ENCODE measurements at places on chromosomes 7 and 10.

- no peak for DNase-seq
Measured at GRCh38 chr10:34119456-34119855, 695.6 kb downstream of the PARD3 start.

DNA sequence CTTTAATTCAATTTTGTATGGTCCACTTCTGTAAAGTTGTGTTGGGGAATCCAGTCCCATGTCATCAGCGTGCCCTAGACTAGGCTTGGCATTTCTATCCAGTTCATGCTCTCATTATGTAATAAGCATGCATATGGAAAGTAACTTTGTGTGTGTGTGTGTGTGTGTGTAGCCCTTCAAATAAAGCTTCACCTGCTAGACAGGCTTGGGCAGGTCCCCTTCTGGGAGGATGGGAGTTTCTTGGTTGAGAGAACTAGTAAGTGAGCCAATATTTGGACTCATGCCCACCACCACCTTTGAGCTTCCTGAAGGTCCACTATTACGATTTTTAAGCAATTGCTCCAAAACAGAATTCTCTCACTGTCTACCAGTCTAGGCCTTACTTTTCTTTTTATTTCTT, 6.9 kb downstream of the BZW2 start:
- DNase-seq = no peak

DNA sequence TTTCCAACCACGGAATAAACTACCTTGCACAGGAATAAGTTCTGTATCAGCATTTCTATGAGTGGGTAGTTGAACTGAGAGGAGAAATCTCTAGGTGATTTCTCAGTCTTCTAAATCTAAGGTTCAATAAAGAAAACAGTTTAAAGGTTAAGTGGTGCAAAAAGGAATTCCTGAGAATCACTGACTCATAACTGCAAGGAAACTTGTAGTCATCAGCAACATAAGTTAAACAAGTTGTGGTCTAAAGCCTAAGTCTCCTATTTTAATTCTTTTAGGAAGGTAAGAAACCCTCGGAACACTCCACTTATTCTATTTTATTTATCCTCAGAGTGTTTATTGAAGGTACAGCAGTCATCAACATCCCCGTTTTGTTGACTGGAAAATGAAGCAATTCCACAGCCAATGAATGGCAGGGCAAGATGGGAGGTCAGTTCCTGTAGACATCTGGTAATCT, 92.4 kb upstream of the PIK3CG start:
- no peak for DNase-seq

- DNase-seq = no peak
Measured at GRCh38 chr7:13411151-13411550, 578.3 kb downstream of the ETV1 start.

DNA sequence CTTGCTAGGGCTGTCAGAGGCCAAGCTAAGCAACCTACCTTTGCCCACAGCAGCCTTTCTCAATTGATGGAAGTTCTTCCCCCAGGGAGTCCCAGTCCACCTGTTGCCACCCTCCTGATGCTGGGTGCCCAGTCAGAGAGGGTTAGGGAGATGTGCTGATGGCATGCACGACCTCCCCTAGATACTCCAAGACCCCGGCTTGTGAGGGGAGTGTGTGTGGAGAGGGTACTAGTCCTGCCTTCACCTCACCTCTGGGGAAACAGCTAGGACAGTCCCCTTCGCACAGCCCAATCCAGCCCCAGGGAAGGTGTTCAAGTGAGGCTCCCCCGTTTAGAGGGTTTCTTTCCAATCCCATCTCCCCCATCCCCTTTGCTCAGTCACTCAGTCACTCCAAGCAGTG, 1.3 kb upstream of the UNC5B start:
- DNase-seq = no peak

DNA sequence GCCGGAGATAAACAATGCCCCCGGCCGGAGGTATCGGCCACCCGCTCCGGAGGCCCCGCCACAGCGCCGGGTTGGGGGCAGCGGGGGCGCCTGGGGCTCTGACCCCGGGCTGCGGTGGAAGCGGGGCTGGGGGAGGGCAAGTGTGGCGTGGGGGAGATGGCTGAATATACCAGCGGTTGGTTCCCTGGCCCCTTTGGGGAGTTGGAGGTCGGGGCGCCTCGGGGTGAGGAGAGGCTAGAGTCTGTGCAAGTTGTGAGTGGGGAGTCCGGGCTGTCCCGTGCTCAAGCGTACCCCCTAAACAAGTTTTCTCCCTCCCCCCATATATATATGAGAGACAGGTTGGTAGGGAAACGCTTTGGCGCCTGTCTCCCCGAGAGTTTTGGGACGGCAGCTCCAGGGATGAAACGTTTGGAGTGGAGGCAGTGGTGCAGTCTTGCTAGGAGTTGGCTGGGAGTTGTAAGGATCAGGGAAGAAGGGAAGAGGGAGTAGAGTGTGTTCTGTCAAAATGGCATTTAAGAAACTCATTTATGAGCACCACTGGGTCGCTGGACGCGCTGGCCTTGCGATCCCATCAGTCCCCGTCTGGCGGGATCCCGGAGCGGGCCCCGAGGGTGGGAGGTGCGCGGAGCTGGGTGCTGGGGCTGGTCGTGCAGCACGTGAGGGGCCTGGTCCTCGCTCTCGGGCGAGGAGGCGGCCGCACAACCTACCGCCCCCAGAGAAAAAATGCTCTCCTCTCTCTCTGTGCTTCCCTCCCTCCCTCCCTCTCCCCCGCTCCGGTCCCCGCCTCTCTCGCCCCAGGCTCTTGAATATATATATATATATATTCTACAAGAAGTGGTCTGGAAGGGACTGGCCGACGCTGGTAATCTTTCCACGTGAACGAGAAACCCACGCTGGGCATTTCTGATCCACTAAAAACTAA, 1.1 kb downstream of the TET1 start:
- no peak for DNase-seq

DNA sequence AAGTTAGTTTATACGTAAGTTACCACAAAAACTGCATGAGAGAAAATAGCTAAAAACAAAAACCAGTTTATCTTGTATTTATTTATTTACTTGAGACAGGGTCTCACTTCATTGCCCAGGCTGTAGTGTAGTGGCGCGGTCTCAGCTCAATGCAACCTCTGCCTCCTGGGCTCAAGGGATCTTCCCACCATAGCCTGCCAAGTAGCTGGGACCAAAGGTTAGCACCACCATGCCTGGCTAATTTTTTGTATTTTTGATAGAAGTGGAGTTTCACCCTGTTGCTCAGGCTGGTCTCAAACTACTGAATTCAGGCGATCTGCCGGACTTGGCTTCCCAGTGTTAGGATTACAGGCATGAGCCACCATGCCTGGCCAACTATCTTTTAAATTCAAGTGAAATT, 277.4 kb downstream of the PLXDC2 start:
- DNase-seq = no peak

DNA sequence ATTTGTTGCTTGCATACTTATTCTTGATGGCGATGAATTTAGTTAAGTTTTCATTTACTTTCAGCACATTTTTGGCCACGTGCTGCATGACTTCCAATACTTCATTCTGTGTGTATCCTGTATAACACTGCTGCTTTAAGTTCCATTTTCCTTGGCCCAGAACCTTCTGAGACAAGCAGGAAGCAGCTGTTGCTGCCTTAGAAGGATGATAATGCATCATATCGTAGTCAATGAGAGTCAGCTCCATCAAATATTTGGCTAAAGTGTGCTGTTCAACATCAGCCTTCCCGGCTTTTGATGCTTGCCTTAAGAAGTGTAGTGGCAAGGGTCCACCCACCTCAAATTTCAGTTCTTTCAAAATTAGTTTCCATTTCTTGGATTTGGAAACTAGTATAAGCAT, 59.2 kb upstream of the GLCCI1 start:
- no peak for DNase-seq

Measured in stimulated activated CD8-positive, alpha-beta memory T cell treated with anti-CD3 and anti-CD28 coated beads, Interleukin-4, amount 100 ng/mL, for 4 hours (primary cell).